ENCODE measurements at places on chromosomes 1 and 21. TPM values are rescaled to one million over a fixed set of nuclear protein-coding genes. Genes with fewer than 3 reads are reported as not detected.

The SLC30A1 gene
- total RNA-seq: 65.0 TPM

The TSPAN1 gene
- total RNA-seq: 0.80 TPM

The LCE6A gene
- not detected for total RNA-seq

The CLCA2 gene
- total RNA-seq: 0.13 TPM

The TPTE gene
- total RNA-seq: not detected

The FAM151A gene
- not detected for total RNA-seq

The BGLAP gene
- total RNA-seq: not detected

The OR2AK2 gene
- not detected for total RNA-seq

The PRR9 gene
- not detected for total RNA-seq

The TBX19 gene
- total RNA-seq: 1.0 TPM

The PGLYRP4 gene
- not detected for total RNA-seq

The KRTAP10-11 gene
- total RNA-seq: not detected

The MYBPH gene
- not detected for total RNA-seq

The CLDN8 gene
- not detected for total RNA-seq

The P3R3URF gene
- not detected for total RNA-seq

The DDR2 gene
- total RNA-seq: 65.0 TPM

The ARTN gene
- total RNA-seq: 0.27 TPM

The CATSPERE gene
- total RNA-seq: 1.1 TPM

The PAPPA2 gene
- 0.80 TPM for total RNA-seq

The ZBTB8B gene
- total RNA-seq: under 0.01 TPM

The EMC1 gene
- 72.2 TPM for total RNA-seq

The MANEAL gene
- 0.43 TPM for total RNA-seq

The SAMD11 gene
- total RNA-seq: not detected

The MASP2 gene
- not detected for total RNA-seq

The AQP10 gene
- 0.13 TPM for total RNA-seq

The SRSF10 gene
- total RNA-seq: 157 TPM

The EFNA1 gene
- 30.5 TPM for total RNA-seq

The CD247 gene
- total RNA-seq: 0.53 TPM

The EBNA1BP2 gene
- 201 TPM for total RNA-seq

The TBCE gene
- 29.3 TPM for total RNA-seq

The NBPF4 gene
- total RNA-seq: not detected

The C1orf167 gene
- total RNA-seq: 0.29 TPM

The COL24A1 gene
- total RNA-seq: 0.07 TPM

The C8A gene
- total RNA-seq: not detected
